CD4-positive, alpha-beta T cell treated with Interleukin-10 for 1 hour (primary cell): ENCODE measurements at places on chromosomes 5 and 9.
A peak's percentile ranks its signal among the peaks of the same experiment; 100 is the strongest.

GRCh38 chr9:36389590-36389989 lies 10.5 kb downstream of the RNF38 start:
- DNase-seq = no peak

DNA sequence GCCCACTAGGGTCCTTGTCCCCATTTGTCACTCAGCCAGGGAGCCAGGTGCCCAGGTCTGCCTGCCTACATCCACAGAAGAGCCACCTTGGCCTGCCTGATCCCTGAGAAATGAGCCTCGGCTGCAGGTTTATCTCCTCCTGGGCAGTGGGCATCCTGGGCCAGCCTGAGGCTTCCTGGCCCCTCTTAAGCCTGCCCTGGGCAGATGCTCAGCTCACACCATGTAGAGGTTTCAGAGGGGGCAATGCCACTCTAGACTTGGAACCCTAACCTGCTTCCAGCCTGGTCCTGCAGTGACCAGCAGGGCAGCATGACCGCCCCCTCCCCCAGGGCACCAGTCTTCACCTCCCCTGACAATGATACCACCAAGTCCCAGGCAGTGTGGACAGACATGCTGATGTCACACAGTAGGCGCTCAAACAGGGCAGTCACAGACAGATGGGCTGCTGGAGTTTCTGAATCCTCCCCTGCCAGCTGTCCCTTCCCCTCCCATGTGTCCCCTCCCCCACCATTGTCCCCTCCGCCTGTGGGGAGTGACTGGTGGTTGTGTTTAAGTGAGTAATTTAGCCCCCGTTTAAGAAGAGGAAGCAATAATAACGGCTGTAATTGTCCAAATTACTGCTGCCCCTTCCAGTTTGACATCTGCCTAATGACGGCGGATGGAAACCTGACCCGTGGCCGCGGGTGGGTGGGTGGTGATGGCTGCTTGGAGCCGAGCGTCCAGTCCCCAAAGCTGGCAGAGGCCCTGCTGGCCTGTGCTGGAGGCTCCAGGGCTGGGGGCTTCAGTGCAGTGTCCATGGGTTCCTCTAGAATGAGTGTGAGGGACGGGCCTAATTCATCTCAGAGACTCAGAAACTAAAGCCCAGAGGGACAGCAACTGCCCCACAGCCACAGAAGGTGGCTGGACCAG lies 147.7 kb downstream of the BARX1 start:
- DNase-seq = no peak

- DNase-seq = no peak
Observed at GRCh38 chr5:178382754-178383164, 150.2 kb upstream of the PHYKPL start.

GRCh38 chr5:172373680-172374079 lies 80.6 kb downstream of the SH3PXD2B start:
- no peak for DNase-seq

DNA sequence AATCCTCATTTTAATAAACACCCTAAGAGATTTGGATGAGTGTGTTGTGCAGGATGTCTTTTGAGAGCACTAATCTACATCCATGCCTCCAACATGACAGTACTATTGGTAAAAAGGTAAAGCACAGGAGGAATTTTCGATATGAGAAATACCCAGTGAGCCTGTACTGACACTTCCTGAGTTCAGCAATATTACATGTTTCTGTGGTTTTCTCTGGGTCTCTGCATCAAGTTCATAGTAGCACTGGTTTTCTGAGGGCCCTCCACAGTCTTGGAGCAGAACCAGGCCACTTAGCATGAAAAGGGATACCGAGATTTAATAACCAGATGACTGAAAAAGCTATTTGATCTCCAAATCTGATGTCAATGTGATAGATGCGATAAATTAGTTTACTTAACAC lies 524.1 kb downstream of the TMEM38B start:
- no peak for DNase-seq

GRCh38 chr9:85055506-85056202 lies 386.1 kb downstream of the NTRK2 start:
- no peak for DNase-seq

GRCh38 chr5:18142831-18143230 lies 508.6 kb downstream of the TAF11L14 start:
- DNase-seq = no peak

DNA sequence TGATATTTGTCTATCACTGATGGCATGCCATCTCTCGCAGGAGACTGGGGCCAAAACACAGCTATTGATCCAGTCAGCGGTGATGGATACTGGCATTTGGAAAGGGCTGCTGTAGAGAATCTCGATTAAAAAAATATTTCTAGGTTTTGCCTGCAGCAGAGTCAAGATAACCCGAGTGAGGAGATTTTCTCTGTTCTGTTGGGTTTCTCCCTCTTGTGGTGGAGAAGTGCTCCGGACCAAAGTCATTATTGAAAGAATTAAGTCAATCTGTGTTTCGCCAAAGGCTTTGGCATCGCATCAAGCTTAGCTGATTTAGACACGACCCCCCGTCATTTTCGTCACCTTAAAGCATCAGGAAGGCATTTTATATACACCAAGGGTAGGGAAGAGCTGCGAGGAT lies 97.1 kb upstream of the IRX2 start:
- no peak for DNase-seq

DNA sequence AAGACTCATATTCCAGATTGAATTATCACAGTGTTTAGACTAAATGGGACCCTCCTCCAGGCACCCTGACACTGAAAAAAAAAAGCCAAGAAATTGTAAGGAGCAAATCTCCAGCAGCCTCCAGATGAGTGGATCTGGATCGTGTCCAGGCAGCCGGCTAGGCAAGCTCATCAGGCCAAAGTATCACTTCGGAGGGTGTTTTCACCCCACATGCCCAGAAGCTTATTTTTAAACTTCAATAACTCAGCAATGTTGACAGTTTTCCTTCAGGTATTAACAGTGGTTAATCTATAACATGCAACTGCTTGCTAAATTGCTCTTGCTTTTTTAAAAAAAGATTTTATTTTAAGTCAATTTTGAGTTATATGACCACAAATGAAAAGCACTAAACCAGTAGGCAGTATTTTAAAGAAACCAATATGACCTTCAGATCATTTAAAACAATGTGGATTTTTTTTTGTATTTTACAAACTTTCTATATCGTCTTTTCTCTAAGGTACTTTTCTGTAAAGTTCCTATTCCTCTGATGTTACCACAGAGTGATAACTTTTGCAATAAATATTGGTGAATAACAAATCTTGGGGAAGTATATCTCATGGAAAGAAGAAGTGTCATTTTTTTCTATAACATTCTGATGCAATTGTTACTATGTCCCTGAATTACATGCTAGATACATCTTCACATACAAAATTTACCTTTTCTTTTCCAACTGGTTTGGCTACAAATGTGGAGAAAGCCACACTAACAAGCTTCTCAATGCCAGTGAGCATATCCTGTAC lies 30.7 kb downstream of the ACOT12 start:
- no peak for DNase-seq

DNA sequence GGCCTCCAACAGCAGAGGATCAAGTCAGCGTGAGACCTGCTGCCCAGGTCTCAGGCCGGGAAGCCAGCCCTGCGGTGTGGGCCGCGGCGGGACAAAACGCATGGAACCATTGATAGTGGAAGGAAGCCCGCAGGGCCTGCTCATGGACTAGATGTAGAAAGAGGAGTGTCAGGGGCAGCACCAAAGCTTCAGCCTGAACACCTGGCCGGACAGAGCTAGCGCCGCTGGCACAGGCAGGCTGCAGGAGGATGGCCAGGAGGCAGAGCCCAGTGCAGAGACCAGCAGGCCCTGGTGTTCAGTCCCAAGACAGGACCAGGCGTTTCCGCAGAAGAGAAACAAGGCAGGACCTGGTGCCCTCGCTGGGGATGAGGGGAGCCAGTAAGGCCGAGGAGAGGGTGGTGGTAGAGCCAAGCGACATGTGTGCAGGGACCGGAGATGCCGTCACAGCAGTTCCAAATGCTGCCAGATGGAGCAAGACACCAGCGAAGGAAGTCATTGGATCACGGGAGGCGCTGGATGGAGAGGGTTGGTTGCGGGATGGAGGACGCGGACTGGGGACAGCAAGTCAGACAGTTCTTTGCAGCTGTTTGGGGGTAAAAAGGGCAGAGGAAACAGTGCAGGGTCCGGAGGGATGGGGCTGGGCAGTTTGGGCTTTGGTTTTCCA lies 42.1 kb upstream of the OLFM1 start:
- no peak for DNase-seq

DNA sequence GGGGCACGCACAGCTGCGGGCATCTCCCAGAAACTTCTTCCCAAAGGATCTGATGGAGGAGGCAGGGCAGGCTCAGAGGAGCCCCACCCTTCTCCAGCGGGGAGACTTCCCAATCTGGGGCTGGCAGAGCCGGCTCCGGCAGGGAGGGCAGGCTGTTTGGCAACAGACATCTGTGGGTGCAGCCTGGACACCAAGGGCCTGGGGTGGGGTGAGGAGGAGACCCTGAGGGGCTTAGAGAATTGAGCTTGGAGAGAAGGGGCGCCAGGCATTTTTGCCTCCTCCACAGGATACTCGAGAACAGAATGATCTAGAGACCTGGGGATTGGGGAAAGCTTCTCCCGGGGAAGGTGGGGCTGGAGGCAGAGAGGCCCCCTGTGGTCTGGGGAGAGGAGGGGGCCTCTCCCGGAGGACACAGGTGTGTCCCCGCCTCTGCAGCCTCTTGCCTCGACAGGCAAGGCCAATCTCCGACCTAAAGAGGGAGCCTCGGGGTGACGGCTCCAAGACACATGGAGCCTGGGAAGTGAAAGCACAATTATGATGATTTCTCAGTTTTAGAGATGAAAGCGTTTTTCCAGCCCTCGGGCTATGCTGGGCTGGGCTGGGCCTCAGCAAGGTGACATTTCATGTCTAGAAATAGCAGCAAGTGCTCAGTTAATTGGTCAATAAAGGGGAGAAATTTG lies 8.4 kb downstream of the LHX3 start:
- no peak for DNase-seq

DNA sequence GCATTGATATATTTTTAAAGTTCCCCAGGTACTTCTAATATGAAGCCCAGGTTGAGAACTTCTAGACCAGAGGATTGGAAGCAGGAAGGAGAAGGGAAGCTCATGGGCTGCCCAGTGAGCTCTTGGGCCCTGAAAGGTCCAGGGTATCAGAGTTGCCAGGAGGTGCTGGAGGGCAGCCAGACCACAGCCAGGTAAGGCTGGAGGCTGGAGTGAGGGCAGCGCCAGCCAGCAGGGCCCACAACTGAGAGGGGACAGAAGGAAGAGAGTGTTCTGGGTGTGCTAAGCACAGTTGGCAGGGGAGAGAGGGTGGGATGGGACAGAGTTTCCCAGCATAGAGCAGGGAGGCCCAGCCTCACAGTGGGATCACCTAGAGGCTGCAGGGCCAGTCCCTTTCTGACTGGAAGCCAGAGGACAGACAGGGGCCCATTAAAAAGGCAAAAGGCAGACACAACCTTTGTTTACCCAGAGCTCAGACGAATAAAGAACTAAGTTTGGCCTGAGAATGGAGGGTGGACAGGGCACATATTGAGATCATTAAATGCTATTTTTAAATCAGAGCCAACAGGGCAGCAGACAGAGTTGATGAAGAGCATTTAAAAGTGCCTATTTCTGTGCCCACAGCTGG lies 94.9 kb downstream of the PDE8B start:
- no peak for DNase-seq

DNA sequence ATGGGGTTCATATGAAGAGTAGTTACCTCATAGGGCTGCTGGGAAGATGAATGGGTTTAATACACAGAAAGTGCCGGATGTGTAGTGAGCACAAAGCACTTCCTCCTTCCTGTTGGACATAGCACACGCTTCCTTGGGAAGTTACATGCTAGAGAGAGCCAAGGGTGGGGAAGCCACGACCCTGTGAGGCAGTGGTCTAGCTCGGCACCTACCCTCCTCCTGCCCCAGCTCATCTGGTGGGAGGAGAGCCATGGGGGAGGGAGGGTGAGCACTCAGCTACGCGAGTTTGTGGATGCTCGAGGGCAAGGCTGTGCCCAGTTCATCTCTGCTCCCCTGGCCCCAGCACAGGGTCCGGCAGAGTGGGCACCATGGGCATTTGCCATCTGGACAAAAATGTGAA lies 43.6 kb upstream of the NEK6 start:
- DNase-seq = no peak

DNA sequence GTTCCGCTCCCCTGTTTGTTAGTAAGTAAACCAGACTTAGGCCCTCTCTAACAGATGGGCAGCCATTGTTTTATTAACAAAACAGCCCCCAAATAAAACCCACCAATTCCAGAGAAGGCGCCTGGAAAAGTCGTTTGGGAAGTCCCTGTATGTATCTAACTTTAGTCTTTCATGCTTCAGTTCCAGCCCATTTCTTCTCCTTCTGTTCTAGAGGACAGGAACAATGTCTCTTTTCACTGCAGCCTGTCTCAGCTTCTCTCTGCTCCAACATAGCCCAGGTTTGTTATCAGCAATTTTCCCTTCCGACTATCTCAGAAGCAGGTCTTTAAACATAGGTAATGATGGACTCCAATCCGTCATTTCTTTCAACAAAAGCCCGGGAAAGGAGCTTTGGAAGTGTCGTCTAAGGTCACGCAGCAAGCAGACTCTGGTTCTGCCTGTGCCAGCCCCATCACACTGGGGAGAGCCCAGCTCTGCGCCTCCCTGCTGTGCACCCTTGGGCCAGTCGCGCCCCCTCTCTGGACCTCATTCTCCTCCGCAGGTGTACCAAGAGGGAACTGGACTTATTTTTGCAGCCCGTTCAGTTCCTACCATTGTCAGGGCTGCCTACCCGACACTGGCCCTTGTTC lies 9.6 kb upstream of the AKNA start:
- no peak for DNase-seq

GRCh38 chr9:35311891-35312639 lies 150.3 kb downstream of the UNC13B start:
- no peak for DNase-seq

GRCh38 chr5:91332267-91333045 lies 50.7 kb downstream of the ARRDC3 start:
- DNase-seq = peak; percentile 6

GRCh38 chr5:74514888-74515551 lies 125.5 kb downstream of the ENC1 start:
- DNase-seq = no peak

- DNase-seq = no peak
Observed at GRCh38 chr5:143248822-143249579, 154.5 kb downstream of the NR3C1 start.

DNA sequence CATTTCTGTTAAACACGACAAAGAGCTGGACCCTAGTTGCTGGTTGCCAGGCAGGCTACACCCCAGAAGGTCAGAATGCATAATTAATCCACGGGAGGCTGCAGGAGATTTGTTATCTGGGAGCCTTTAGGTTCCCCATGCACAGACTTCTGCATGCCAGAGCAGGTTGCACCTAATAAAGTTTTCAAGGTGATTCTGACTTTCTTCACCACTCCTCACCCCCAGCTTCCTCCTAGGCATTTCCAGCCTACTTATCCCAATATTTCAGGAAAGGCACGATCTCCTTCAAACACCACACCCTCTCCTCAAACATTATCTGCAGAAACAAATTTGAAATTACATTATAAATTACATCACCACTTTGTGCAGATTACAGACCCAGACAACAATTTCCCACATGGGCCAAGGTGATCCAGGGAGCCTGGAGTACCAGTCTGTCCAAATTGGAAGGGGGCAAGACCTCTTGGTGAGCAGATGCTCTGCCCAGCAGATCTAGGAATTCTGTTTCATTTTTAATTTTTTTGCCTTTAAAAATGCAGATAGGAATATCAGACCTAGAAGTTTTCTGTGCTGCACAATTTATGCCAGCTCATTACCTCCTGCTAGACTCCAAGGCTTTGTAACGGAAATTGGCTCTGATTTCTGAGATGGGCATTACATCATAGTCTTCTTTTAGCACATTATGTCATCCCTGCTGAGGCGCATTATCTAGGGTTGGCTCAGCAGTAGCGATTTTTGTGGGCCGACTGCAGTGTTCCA lies 363.4 kb upstream of the SLC30A5 start:
- DNase-seq = peak; percentile 16
